ENCODE measurements at places on chromosomes 3 and 15.

GRCh38 chr3:180764481-180764880 is 85.2 kb upstream of the CCDC39 start:
- no peak for DNase-seq

DNA sequence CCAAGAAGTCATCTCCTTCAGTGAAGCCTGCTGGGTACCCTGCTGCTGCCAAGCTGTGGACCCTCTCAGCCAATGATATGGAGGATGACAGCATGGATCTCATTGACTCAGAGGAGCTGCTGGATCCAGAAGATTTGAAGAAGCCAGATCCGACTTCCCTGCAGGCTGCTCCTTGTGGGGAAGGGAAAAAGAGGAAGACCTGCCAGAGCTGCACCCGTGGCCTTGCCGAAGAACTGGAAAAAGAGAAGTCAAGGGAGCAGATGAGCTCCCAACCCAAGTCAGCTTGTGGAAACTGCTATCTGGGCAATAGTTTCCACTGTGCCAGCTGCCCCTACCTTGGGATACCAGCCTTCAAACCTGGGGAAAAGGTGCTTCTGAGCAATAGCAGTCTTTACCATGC is 13.7 kb upstream of the ANP32A start:
- no peak for DNase-seq

- DNase-seq: no peak
Measured at GRCh38 chr3:127097481-127097880, 95.5 kb upstream of the PRR23E start.

DNA sequence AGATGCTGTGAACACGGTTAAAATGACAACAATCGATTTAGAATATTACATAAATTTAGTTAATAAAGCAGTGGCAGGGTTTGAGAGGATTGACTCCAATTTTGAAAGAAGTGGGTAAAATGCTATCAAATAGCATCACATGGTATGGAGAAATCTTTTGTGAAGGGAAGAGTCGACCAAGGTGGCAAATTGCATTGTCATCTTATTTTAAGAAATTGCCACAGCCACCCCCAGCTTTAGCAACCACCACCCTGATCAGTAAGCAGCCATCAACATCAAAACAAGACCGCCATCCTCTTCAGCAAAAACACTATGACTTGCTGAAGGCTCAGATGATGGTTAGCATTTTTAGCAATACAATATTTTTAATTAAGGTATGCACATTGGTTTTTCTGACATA is 5.7 kb upstream of the CCR5 start:
- no peak for DNase-seq

DNA sequence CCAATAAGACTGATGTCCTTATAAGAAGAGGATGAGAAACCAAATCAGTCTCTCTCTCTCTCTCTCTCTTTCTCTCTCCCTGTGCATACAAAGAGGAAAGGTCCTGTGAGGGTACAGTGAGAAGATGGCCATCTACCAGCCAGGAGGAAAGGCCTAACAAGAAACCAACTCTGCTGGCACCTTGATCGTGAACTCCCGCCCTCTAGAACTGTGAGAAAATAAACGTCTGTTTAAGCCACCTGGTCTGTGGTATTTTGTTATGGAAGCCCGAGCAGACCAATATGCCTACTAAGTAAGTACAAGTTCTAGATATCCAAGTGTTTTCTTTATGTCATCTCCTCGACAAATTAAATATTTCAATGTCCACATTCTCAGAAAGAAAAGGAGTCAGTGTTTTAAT is 44.9 kb upstream of the TMC3 start:
- DNase-seq: no peak

GRCh38 chr15:27662892-27663291 is 436.2 kb downstream of the OCA2 start:
- no peak for DNase-seq

DNA sequence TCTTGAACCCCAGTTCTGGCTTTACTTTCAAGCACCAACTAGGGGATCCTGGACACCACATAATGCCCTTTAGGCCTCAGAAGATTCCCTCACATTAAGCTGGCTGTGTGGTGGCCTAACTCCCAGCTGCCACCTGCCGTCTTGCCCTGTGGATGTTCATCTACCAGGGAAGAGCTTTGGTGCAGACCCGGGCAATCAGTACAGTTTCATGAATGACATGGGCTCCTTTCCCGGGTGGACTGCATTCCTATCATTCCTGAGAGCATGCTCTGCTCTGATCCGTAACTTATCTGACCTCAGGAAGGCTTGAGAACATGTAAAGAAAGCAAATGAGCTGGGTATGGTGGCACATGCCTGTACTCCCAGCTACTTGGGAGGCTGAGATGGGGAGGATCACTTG is 50.0 kb upstream of the GSK3B start:
- DNase-seq: peak; percentile 69

GRCh38 chr15:81209635-81210034 is 13.0 kb downstream of the IL16 start:
- no peak for DNase-seq

- DNase-seq: peak; percentile 78
Measured at GRCh38 chr3:50189274-50189673, 2.1 kb upstream of the GNAT1 start.

GRCh38 chr3:120471643-120472042 is 20.9 kb upstream of the FSTL1 start:
- DNase-seq: no peak

DNA sequence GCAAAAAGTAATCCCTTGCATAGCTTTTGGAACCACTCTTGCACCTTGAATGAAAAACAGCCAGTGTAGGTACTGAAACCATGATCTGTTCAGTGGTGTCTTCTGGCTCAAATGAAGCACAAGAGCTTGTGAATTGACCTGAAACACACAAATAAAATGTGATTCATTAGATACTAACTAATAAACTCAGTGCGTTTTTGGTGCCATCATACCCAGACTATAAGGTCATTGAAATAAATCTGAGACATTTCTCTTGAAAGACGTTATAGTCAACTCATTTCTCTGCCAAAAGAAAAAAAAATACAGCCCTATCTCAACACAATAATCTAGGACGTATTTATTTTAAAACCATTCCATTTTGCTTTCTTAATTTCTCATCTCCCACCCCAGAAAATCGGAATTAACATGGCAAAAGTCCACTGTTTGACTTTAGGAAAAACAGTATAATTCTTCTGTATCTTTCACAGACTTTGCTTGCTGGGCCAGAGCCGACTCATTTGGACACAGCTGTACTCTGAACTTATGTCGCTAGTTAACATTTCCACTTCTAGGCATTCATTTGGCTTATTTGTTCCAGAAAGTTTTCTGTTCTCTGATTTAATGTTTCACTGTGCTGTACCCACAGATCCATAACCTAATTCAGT is 284.9 kb upstream of the TBL1XR1 start:
- DNase-seq: no peak

- peak; percentile 94 for DNase-seq
Measured at GRCh38 chr3:12992629-12993516, 80.4 kb downstream of the IQSEC1 start.

- no peak for DNase-seq
Measured at GRCh38 chr15:77185242-77185785, 114.4 kb upstream of the TSPAN3 start.

- DNase-seq: no peak
Measured at GRCh38 chr3:74916696-74917095, 302.2 kb upstream of the CNTN3 start.

GRCh38 chr15:70853973-70854665 is at the start of gene LARP6:
Gene LARP6, minus strand, starts transcription at chr15:70854157. Its CDS starts 69 bp downstream, at chr15:70854088.
- peak; percentile 42 for DNase-seq

GRCh38 chr3:195094191-195094921 is 176.6 kb downstream of the XXYLT1 start:
- no peak for DNase-seq

DNA sequence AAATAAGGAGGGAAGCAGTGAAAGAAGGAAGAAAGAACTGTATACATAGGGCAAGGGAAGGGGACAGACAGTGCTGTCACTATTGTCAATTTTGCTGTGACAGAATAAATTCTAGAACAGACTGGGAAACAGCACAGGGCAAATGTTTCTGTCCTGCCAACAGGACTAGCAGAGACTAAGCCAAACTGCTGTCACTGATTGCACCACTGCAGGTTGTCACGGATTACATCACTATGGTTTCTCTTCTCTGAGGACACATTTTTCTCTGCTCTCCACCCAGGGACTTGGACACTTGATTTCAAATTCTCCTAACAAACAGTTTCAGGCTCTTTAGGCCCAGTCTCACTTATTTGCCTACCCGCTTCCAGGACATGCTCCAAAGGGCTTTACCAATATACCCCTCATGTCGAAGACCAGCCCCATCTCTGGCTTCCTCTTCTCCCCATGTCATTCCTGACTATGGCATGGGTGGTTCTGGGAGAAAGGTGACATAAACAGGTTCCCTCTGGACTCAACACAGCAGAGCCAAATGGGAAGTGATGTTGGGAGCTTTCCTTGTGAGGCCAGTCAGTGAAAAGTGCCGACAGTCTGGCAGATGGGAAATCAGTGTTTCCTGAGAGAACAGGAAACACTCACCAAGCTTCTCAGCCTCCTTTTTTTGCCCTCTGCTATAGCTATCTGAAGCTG is 70.2 kb upstream of the ST3GAL6 start:
- no peak for DNase-seq

GRCh38 chr3:182509844-182510460 is 283.4 kb upstream of the ATP11B start:
- DNase-seq: no peak

DNA sequence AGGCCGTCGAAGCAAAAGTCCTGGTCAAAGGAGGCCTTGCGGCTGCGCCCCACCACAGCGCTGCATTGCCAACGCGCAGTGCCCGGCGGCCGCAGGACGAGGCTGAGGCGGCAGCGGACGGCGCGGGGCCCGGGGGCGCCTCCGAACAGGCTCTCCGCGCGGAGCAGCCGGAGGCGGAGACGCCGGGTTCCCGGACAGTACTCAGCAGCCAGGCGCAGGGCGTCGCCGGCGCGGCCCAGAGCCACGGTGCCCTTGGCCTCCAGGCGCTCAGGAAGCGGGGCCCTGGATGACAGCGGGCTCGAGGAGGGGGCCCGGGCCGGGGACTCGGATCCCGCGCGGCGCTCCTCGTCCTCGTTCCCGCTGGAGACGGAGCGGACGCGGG is 1.1 kb downstream of the C2CD4B start:
- DNase-seq: peak; percentile 52

- no peak for DNase-seq
Measured at GRCh38 chr3:187979564-187979963, 174.4 kb upstream of the LPP start.

GRCh38 chr3:119973018-119973646 is 121.1 kb downstream of the GSK3B start:
- no peak for DNase-seq

GRCh38 chr3:164524201-164524600 is 554.1 kb downstream of the SI start:
- no peak for DNase-seq

DNA sequence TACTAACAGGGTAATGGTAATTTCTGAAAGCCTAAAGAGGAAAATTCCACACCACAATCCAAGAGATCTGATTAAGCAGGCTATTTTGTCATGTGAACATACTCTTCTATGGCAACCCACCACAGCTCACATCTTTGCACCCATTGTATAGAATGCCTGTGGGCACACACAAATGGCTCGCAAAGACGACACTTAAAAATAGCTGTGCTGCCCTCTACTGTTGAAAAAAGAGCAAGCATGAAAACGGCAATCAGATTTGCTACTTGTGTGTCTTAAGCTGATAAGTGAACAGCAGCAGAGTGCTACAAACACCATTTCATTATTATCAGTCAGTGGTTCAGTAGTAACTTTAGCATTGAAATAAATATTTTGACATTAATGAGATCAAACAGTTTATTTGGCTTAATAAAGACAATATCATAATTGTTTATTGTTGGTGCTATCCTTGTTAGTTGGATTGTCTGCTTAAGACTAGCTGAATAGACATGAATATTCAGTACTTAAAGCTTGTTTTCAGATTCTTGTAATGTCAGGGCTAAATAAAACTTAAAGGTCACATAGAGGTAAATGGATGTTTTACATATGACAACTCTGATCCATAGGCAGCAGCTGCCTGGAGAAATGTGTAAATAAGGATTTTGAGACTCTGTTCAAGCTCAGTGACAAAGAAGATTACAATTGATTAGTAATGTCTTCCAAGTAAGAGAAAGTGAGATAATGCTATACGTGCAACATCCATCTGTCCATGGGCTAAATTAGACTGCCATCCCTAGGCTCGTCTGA is 199.1 kb downstream of the LRRN1 start:
- peak; percentile 71 for DNase-seq

DNA sequence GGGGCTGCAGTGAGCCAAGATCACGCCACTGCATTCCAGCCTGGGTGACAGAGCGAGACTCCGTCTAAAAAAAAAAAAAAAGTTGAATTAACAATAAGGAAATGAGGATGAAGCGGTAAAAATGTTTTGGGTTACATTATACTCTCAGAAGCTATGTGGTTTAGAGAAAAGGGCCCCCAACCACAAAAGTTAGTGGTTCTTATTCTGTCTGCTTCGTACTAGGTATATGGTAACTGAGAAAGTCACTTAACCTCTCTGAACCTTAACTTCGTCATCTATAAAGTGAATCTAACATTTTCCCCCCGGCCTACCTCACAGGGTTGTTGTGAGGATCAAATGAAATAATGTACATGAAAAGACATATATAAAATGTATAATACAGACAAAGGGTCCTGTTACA is 38.4 kb upstream of the EHHADH start:
- no peak for DNase-seq

- no peak for DNase-seq
Measured at GRCh38 chr3:41638381-41638780, 323.5 kb downstream of the ULK4 start.

GRCh38 chr3:38268522-38268921 is 2.9 kb downstream of the SLC22A13 start:
- no peak for DNase-seq

GRCh38 chr3:12562451-12562850 is 5.6 kb downstream of the MKRN2 start:
- DNase-seq: no peak

DNA sequence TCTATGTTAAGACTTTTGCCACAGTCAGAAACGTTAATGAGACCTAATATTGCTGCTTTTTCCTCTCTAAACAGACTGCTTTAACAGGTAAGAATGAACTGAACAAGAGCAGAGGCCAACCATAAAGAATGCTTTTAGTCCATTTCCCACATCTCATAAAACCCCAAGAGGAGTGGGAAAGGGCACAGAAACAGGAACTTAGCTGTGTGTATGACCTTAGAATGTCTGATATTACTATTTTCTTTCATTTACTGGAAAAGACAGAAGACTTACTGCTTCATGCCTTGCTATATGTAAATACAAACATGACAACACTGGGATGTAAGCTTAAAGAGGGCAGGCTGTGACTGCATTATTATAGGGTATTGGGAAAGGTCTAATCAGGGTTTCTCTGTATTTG is 115.0 kb downstream of the ISL2 start:
- no peak for DNase-seq

DNA sequence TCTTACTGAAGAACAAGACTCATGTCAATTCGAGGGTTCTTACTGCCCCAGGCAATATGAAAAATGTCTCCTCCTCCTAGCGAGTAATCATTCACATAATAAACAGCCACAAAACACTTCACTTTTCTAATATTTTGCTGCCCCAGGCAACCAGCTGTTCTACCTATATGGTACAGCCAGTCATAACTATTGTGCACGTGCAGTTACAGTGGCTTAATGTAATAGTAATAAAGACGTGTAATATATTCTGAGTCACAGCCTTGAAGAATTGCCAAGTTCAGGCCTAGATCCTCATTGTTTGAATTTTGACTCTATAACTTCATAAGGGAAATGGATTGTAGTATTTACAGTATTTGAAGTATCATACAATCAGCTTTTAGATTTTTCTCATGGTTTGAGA is 1250.0 kb upstream of the GBE1 start:
- DNase-seq: no peak

GRCh38 chr3:13690636-13691035 is 141.7 kb downstream of the FBLN2 start:
- DNase-seq: no peak
